MM.1S (cell line): ENCODE measurements at places on chromosomes 12 and 14.
A peak's percentile ranks its signal among the peaks of the same experiment; 100 is the strongest.

DNA sequence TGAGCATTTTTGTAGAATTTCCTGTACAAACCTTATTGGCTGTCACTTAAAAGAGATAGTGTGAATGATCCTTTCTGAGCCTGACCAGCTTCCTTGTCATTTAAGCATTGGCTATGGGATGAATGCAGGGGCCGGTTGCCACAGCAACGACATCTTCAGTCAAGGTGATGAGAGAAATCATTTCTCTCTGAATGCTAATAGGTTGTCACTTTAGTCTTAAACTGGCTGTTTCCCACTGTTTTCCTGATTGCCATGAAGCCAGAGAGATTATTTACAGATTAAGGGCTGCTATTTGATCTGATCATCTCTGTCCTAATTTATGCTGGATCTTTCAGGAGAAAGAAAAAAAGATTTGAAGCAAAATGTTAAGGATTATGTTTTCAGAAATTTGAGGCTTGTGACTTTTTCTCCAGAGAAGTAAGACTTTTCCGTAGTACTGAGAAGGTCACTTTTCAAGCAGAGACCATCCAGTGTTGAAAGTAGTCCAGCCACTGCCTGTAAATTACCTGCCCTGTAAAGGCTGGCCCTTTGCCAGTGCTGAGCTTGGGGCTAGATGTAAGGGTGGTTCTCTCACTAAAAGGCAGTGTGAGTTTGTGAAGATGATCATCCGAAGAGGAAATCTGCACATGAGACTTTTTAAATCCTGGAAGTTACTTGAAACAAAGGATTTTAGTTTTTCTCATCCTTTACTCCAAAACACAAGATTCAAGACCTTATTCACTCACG is 235.6 kb downstream of the DACT1 start:
- no peaks in the 10 kb centered on the region for H3K4me1 ChIP-seq
- no peaks in the 10 kb centered on the region for H3K27me3 ChIP-seq
- DNase-seq, result no peak
- H3K27ac ChIP-seq, result no peak overlapping the region
- H3K36me3 ChIP-seq, result no peaks in the 10 kb centered on the region
- H3K4me3 ChIP-seq, result no peak overlapping the region

DNA sequence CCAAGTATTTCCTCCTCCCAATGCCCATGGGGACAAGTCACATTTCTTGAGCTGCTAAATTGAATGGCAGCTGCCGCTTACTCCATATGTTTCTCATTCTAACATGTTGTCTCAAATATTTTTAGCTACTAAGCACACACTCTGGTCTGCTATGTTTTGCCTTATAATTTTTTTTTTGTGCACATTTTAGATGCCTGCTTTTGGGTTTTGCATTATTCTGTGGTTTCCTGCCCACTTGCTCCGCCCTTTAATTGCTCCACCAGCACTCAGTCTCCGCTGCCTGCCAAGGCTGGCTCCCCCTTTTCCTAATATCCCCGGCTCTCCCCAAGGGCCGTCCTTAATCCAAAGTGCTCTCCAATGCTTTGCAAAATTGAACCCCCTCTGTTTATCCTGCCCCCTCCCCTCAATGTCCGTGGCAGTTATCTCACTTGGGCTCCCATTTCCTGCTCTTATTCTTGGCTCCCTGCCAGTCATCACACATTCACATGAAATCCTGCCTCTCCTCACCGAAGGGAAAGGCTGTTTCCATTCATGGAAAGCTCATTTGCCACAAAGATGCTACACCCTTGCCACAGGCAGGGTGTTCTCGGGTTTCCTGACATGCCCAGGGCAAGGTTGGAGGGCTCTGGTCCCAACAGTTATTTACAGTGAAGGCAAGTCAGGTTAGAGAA is 79.4 kb downstream of the C12orf75 start:
- no peaks in the 10 kb centered on the region for H3K4me1 ChIP-seq
- no peak for DNase-seq
- H3K36me3 ChIP-seq, result no peaks in the 10 kb centered on the region
- no peak overlapping the region for H3K27ac ChIP-seq
- H3K27me3 ChIP-seq, result no peaks in the 10 kb centered on the region

GRCh38 chr14:53260286-53260685 is 107.2 kb upstream of the DDHD1 start:
- no peak overlapping the region for H3K4me3 ChIP-seq
- H3K4me1 ChIP-seq, result no peaks in the 10 kb centered on the region
- no peak for DNase-seq
- no peak overlapping the region for H3K27ac ChIP-seq
- H3K36me3 ChIP-seq, result no peaks in the 10 kb centered on the region
- H3K27me3 ChIP-seq, result no peaks in the 10 kb centered on the region

- no peaks in the 10 kb centered on the region for H3K36me3 ChIP-seq
- H3K4me1 ChIP-seq, result no peaks in the 10 kb centered on the region
- peaks cover 7% of the 10 kb centered on the region; the same call in 1 of the 2 replicates for H3K27me3 ChIP-seq
- no peak overlapping the region for H3K4me3 ChIP-seq
- no peak for DNase-seq
Measured at GRCh38 chr14:101217080-101217463, 313.6 kb upstream of the RTL1 start.

- no peak overlapping the region for H3K27ac ChIP-seq
- DNase-seq, result no peak
- no peaks in the 10 kb centered on the region for H3K36me3 ChIP-seq
- no peak overlapping the region for H3K4me3 ChIP-seq
Measured at GRCh38 chr12:8011331-8011730, 21.2 kb upstream of the FOXJ2 start.

GRCh38 chr12:24596768-24597388 is 352.0 kb downstream of the BCAT1 start:
- H3K27ac ChIP-seq, result no peak overlapping the region
- no peaks in the 10 kb centered on the region for H3K36me3 ChIP-seq
- peaks cover 8% of the 10 kb centered on the region; the same call in 1 of the 2 replicates for H3K4me1 ChIP-seq
- peak; percentile 28 for DNase-seq
- H3K4me3 ChIP-seq, result no peak overlapping the region
- no peaks in the 10 kb centered on the region for H3K27me3 ChIP-seq

DNA sequence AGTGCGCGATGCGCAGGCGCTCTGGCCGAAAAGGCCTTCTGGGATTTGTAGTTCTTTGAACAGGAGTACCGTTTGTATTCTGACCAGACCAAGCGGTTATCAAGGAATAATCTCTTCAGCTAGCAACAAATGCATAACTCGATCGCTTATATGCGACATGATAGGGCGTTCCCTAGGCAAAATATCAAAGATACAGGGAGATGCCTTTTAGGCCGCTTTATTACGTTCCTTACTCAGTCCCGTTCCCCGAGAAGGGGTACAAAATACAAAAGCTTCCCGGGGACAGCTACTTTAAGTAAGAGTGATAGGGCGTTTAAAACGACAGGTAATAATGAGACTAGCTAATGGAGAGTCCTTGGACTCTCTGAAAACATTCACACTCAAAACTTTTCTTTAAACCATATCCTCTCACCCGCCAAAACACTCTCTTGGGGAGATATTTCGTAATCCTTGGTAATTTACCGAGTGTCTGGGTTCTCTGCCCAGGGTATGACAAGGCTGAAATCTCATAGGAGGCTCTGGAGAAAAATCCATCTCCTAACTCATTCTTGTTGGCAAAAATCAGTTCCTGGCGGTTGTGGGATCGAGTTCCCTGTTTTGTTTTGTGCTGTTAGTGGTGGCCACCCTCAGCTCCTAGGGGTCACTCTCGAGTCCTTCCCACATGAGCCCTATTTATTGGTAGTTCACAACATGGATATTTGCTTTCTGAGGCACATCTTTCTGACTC is 412 bp upstream of the SNW1 start:
- H3K36me3 ChIP-seq, result no peaks in the 10 kb centered on the region
- peak overlapping the region; percentile 95 for H3K4me3 ChIP-seq
- H3K4me1 ChIP-seq, result no peaks in the 10 kb centered on the region
- H3K27ac ChIP-seq, result no peak overlapping the region

DNA sequence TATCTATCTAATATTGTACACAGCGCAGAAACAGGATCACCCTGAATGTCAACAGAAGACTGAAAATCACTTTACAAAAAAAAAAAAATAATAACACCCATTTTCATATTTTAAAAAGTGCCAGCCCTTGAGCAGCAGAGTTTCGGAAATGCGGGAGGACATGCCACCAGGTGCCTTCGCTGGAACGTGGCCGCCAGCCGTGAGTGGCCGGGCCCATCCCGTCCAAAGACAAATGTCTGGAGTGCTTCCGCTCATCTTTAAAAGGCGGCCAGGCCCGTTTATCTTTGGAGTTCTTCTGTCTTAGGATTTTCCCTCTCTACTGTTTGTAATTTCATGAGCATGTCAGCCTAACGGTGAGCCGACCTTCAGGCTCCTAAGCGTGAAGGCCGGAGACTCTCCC is 43.5 kb downstream of the LRTM2 start:
- no peaks in the 10 kb centered on the region for H3K36me3 ChIP-seq
- H3K4me3 ChIP-seq, result no peak overlapping the region
- DNase-seq, result no peak
- H3K27ac ChIP-seq, result no peak overlapping the region

DNA sequence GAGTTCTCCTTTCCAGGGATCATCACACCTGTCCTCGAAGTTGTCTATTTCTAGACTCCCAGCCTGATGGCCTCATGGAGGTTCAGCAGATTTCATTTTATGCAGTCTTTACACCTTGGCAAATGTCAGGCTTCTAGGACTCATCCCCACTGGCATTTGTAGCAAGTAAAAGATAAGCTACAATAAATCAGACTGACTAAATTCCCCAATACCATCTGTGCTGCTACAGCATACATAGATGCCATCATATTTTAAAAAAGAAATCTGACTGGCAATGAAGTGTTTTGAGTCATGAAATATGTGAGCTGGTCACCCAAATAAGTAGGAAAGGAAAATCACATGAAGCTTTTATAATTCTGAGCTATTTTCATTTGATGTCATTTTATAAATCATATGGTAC is 55.3 kb downstream of the KCNC2 start:
- no peak overlapping the region for H3K27ac ChIP-seq
- H3K27me3 ChIP-seq, result no peaks in the 10 kb centered on the region
- H3K4me1 ChIP-seq, result no peaks in the 10 kb centered on the region
- DNase-seq, result no peak

DNA sequence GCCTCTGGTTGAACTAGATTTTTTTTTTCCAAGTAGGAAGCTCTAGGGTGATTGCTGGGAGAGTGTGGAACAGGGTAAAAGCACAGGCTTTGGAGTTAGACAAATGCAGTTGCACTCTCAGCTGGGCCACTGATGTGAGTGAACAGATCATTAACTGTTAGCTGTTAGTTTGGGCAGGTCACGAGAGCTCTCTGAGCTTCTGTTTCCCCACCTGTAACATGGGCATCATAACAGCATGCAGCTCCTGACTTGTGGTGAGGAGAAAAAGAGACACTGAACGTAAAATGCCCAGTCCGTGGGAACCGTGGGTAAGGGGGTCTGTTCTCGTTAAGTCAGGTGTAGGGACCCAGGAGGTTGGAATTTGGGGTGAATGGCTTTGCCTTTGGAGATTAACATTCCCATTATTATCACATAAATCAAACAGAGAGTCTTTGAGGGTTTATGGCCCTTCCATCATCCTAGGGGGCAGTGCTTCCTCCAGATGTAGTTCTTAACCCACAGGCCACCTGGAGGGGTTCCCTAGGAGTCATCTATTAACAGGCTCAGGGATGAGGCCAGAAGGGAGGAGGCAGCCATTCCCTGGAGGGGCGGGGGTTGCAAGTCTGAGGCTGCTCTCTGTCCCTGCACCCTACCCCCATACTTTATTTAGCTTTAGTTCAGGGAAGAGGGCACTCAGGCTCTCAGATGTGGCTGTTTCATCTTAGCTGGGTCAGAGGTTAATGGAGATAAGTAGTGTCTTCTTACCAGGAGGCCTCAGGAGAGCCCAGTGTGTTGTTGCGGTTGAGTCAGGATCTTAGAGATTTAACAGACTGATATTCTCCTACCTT is 135.2 kb downstream of the DACT1 start:
- no peak overlapping the region for H3K27ac ChIP-seq
- no peak overlapping the region for H3K4me3 ChIP-seq
- DNase-seq, result no peak

- no peaks in the 10 kb centered on the region for H3K27me3 ChIP-seq
- H3K4me1 ChIP-seq, result no peaks in the 10 kb centered on the region
- no peak overlapping the region for H3K27ac ChIP-seq
- H3K4me3 ChIP-seq, result no peak overlapping the region
- no peaks in the 10 kb centered on the region for H3K36me3 ChIP-seq
- no peak for DNase-seq
Measured at GRCh38 chr12:18849761-18850160, 111.8 kb downstream of the CAPZA3 start.

DNA sequence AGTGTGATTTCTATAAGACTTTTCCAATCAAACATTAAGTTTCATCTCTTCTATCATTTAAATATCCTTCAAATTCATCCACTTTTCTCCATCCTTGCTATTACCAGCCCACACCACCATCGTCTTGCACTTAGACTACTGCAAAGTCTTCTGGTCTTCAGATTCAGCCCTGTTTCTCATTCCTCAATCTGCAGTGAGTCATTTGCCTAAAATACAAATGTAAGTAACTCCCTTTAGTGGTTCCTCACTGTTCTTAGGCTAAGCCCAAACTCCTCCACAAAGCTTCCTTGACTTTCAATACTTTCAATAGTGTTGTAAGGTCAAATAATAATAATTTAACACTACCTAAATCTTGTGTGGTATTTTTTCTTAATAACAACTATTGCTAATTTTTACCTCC is 83.3 kb downstream of the PLEKHG7 start:
- H3K27ac ChIP-seq, result no peak overlapping the region
- H3K4me3 ChIP-seq, result no peak overlapping the region
- no peak for DNase-seq
- no peaks in the 10 kb centered on the region for H3K36me3 ChIP-seq
- H3K27me3 ChIP-seq, result no peaks in the 10 kb centered on the region
- H3K4me1 ChIP-seq, result no peaks in the 10 kb centered on the region

DNA sequence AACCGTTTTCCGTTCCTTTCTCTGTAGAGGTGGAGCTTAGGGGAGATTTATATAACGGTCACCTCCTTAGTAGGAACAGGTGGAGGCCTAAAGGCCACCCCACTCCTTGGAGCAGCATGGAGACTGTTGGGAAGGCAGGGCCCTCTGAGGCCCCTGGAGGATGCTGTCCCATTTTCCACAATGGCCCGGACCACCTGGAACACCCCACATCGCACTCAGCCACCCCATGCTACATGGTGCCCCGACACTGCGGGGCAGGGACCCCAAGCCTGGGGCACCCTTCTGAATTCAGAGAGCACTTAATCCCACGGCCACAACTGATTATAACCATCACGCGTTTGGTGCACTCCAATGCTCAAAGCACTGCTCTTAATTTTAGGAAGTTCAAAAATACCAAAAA is 41.4 kb downstream of the C14orf132 start:
- H3K27ac ChIP-seq, result no peak overlapping the region
- H3K4me1 ChIP-seq, result no peaks in the 10 kb centered on the region
- no peaks in the 10 kb centered on the region for H3K36me3 ChIP-seq
- H3K27me3 ChIP-seq, result no peaks in the 10 kb centered on the region

DNA sequence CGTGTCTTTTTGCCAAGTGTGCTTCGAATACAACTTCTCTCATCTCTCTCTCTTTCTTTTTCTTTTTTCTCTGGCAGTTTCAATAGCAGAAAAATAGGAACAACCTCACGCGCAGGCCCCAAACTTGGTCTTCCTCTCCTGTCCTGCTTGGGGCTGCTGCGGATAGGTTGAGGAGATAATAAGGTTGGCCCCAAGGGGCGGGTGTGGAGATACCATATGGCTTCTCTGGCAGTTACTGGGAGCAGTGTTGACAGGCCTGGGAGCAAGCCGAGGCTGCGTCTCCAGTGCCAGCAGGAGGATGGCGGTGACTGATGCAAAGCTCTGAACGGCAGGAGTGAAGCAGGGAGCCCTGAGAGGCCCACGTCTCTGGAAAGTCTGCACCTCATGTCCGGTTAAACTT is 89.5 kb upstream of the MANSC4 start:
- no peak for DNase-seq
- no peak overlapping the region for H3K4me3 ChIP-seq
- H3K4me1 ChIP-seq, result no peaks in the 10 kb centered on the region
- no peaks in the 10 kb centered on the region for H3K27me3 ChIP-seq

- H3K4me1 ChIP-seq, result no peaks in the 10 kb centered on the region
- no peak overlapping the region for H3K27ac ChIP-seq
- no peak for DNase-seq
- H3K36me3 ChIP-seq, result no peaks in the 10 kb centered on the region
- no peaks in the 10 kb centered on the region for H3K27me3 ChIP-seq
Measured at GRCh38 chr12:46832130-46832704, 6.4 kb upstream of the SLC38A4 start.
